T-helper 22 cell (primary cell): ENCODE measurements at places on chromosomes 1 and 21.
A peak's percentile ranks its signal among the peaks of the same experiment; 100 is the strongest.

DNA sequence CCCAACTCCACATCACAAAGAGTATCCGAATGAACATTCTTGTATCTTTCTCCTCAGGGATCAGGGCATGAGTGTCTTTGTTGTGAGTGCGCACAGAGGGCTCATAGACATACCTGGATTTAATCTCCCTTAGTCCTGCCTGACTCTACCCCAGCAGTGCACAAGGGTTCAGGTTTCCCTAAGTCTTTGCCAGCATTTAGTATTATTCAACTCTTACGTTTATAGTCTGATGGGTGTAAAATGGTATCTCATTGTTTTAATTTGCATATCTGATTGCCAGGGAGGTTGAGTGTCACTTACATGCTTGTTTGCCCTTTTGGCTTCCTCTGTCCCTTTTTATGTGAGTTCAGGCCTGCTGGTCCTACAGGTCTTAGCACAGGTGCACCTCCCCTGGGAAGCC, 49.5 kb downstream of the FOXD2 start:
- DNase-seq: no peak

- no peak for DNase-seq
Measured at GRCh38 chr1:226021401-226021800, 22.3 kb upstream of the SDE2 start.

DNA sequence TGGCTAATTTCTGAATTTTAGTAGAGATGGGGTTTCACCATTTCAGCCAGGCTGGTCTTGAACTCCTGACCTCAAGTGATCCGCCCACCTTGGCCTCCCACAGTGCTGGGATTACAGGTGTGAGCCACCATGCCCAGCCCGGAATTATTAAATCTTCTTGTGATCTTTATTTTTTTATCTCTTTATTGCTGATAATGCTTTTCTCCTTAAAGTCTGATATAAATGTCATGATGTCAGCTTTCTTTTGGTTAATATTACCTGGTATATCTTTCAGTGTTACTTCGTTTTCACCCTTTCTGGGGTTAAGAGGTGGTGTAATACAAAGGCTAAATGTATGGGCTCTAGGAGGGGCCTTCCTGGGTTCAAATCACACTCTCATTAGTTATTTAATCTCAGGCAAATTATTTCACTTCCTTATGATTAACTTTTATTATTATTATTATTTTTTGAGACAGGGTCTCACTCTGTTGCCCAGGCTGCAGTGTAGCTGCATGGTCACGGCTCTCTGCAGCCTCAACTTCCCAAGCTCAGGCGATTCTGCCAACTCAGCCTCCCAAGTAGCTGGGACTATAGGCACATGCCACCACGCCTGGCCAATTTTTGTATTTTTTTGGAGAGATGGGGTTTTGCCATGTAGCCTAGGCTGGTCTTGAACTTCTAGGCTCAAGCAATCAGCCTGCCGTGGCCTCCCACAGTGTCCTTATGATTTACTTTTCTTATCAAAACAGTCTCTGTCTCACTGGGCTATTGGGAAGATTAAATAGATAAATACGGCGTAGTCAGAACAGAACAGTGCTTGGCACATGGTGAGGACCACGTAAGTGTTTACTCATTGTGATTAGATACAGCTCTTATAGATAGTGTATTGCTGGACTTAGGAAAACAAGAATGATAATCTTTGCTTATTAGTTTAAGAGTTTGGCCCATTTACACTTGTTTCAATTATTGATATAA, 216.5 kb downstream of the URB2 start:
- no peak for DNase-seq

GRCh38 chr21:36260030-36260787, 59.8 kb upstream of the MORC3 start:
- DNase-seq: peak; percentile 8

GRCh38 chr1:103191327-103191726, 83.0 kb upstream of the COL11A1 start:
- DNase-seq: no peak

GRCh38 chr1:184388319-184388889, 1.6 kb downstream of the C1orf21 start:
- DNase-seq: no peak

GRCh38 chr1:32816676-32817158, 441 bp downstream of the YARS1 start:
- no peak for DNase-seq

- DNase-seq: no peak
Measured at GRCh38 chr1:204443260-204443619, 31.6 kb upstream of the PPP1R15B start.

DNA sequence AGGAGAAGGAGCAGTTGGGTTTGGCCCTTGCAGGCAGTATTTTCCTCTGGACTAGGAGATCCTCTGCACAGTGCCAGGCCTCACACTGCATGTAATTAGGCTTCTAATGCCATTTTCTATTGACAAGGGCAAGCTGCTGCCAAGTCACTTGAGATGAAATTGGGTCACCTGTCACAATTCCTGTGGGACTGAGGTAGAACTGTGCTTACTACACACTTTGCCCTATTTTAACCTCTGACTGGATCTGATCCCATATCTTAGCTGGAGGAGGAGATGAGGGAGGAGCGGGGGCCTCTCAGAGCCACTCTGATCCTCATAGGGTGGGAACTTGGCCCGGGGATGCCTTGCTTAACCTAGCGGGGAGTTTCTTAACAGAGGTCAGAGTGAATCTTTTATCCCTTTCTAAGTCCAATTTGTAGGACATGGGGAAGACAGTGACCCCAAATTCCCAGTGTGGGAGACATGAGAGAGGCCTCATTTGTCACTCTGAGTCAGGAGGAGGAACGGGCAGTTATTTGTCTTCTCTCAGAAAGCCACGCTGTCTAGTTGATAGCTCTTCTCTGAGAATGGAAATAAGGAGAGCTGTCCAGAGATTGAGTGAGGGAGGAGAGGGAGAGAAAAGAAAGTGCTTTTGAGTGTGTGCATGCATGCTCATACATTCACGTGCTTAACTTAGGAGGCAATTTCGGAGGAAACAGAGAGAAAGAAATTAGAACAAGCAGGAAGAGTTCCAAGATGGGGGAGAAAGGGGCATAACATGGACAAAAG, 121.3 kb downstream of the CACNA1E start:
- no peak for DNase-seq

DNA sequence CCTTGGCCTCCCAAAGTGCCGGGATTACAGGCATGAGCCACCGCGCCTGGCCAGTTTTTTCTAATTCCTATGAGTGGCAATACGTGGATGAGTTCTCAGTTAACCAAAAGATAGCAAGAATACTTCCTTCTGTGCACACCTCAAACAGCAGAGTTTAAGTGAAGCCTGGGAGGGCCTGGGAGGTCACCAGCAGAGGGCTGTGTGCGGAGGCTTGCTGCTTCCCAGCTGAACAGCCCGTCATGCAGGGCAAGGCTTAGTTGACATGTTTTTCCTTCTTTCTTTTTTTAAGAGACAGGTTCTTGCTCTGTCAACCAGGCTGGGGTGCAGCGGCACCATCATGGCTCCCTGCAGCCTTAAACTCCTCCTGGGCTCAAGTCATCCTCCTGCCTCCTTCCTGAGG, 17.8 kb downstream of the GNG4 start:
- no peak for DNase-seq

GRCh38 chr1:21645550-21645949, 23.6 kb downstream of the RAP1GAP start:
- no peak for DNase-seq

DNA sequence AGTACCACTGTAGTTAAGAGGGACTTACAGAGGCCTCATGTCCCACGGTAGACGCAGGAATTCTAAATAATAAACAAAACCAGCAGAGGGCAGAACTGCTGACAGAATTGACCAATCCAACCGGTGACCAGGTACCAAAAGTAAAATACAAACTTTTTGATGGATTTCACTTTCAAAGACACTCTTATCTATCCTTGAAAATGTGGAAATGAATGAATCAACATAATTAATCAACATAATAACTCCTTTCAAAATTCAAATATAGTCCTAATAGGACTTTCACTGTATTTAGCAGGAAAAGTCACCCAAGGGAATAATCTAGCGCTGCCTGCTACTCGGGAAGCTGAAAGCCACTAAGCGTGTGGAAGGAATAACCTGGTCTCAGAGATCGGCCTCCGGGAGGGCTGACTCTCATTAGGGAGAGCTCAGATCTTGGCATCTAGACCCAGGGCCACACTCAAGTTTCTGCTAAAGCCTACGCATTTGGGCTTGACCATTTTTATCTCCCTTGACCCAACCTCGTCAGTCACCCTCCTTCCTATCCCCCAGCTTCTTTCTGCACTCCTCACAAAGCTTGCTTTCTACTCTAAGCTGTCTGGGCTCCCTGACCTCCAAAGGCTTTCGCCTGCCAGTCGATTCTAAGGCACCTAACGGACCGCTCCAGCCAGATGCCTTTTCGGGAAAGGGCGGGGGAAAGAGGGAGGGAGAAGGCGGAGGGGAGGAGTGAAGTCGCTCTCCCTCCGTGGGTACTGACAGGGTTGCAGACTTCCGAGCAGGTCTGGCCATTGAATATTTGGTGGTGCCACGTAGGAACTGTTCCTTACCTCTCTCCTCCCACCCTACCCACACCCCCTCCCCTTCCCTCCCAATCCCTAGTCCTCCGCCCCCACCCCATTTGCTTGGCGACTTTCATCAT, 1.6 kb downstream of the COL11A1 start:
- no peak for DNase-seq

GRCh38 chr1:160143695-160144094, 7.7 kb upstream of the ATP1A4 start:
- DNase-seq: no peak

- no peak for DNase-seq
Measured at GRCh38 chr1:154434346-154435085, 29.4 kb downstream of the IL6R start.

GRCh38 chr1:45569571-45569961, 14.3 kb upstream of the NASP start:
- no peak for DNase-seq

GRCh38 chr1:28091043-28091781, 2.8 kb upstream of the EYA3 start:
- peak; percentile 48 for DNase-seq

DNA sequence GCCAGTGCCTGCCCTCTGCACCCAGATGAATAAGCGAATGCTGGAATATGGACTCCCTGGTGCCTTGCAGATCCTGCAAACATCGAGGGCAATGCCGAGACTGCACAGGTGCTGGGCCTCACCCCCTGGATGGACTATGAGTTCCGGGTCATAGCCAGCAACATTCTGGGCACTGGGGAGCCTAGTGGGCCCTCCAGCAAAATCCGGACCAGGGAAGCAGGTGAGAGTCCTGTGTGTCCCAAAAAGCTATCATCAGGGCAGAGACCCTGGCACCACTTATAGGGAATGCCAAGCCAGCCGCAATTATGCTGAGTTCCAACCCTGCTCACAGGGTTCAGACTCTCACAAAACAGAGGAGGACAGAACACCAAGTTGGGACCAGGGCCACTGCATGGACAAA, 17.2 kb downstream of the TMEM81 start:
- DNase-seq: no peak

GRCh38 chr1:17535300-17535936, 4.1 kb upstream of the ARHGEF10L start:
- no peak for DNase-seq

DNA sequence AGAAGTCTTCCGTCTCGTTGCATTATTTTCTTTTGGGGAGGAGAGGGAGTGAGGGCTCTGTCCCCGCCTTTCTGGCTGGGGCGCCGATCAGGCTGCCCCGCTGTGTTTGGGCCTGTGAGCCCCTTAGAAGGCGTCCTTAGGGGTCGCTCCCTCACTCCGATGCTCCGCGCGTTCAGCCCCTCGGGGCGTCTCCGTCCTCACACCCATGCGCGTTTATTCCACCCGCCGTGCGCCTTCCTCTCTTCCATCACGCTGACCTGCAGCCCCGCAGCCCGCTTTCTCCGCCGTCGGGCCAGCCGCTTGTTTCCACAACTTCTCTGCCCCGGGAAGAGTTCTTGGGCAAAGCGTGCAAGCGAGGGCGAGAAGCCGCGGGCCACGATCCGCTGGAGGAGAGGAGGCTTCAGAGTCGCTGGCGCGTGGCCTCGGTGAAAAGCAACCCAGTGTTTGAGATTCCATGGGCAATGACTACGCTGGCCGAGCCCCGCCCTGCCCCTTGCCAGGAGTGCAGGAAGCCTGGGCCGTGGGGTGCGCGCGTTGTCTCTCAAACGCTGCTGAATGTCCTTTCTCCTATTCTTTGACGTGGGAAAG, 27.7 kb downstream of the TRIM11 start:
- DNase-seq: no peak

DNA sequence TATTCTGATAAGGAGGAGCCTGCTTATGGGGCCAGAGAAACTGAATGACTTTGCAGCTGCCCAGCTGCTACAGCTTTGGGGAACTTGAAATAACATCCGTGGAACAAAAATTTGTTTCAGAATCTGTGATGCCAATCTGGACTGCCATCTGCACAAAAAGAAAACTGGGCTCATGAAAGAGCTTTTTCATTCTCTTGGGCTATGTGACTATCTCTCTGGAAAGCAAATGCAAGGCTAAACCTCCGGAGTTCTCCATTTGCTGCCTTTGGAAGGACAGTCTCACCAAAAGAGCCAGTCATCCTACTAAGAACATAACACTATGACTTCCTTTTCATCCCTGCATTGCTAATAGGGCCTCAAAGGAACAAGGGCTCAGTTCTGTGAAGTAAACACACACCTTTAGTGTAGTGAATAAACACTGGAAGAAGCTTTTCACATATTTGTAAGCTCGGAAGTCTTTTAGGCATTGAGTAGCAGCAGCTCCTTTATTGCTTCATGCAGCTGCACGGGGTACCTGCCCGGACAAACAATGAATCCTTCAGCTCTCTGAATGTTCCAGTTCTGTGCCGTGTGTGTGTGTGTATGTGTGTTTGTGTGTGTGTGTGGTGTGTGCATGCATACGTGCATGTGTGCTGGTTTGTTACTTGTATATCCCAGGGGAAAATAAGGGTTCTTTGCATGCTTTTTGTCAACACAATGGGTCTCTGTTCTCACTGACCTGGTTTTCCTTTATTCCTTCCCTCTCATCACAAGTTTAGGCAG, 255.5 kb upstream of the SGIP1 start:
- DNase-seq: no peak

GRCh38 chr1:29633771-29634170, 397.4 kb downstream of the PTPRU start:
- DNase-seq: no peak

DNA sequence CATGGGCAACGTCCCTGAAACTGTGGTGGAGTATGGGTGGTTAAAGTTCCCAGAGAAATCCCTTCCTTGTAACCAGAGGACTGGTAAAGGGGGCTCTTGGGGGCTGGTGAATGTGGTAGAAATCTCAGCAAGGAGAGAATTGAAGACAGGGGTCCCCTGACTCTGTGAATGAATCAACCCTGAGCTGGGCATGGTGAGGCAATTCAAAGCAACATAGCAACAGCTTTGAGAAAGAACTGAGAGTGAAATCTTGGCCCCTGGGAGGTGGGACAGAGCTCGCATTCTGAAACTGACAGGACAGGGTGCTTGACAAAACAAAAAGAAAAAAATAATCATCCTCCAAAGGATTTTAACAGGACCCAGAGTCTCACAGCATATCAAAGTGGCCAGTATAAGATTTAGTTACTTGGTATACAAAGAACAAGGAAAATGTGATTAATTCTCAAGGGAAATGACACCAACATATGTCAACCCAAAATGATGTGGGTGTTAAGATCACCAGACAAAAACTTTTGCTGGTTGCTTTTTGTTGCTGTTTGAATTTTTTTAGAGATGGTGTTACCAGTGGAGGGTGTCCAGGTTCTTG, 11.7 kb upstream of the SUMO3 start:
- DNase-seq: no peak

GRCh38 chr1:205810448-205811157, 2.4 kb downstream of the SLC41A1 start:
- no peak for DNase-seq
